ENCODE measurements at places on chromosomes 7 and 10.

GRCh38 chr7:128000854-128001265 lies 30.4 kb downstream of the LRRC4 start:
- DNase-seq = no peak

DNA sequence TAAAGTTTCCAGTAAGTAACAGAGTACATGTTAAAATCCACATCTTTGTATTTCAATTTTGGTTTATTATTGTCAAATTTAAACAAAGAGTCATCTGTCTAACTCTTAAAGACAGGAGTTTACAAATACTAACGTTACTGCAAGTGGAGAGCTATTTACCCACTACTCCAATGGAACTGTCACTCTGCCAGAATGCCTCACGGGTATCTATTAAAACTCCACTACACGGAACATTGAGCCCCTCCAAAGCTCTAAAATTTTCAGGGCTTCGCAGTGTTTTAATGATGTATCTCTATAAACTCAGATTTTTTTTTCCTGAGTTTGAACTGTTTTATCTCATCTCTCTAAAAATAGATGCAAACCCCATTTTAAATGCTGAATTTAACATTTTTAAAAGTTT lies 388.7 kb upstream of the SEMA3A start:
- no peak for DNase-seq

DNA sequence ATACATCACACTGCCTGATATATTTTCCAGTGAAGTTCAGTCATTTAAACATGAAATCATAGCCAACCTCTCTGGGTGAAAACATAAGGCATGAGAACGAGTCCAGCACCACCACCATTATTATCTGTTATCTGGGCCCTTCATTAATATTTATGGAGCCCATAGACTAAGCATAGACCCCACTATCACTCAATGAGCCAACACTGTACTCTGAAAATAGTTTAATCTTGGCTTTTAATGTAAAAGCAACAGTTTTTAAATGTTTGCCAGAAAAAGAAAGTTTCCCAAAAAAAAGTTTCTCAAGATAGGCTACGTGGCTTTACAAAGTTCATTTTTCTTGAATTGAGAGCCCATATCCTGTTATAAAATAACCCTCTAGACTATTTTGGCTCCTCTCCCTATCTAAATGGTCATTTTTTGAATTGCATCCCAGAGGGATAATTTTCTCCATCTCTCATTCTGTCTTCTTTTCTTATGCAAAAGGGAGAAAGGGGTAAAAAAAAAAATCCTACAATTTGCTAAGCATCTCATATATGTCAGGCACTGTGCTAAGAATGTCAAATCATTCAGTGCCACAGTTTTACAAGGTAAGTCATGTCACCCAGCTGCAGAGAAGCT lies 66.1 kb downstream of the FZD1 start:
- no peak for DNase-seq

GRCh38 chr7:50661345-50662040 lies 96.3 kb upstream of the DDC start:
- DNase-seq = no peak

GRCh38 chr10:78065611-78066010 lies 31.9 kb downstream of the RPS24 start:
- no peak for DNase-seq

GRCh38 chr7:11128498-11128897 lies 154.8 kb downstream of the PHF14 start:
- DNase-seq = no peak

DNA sequence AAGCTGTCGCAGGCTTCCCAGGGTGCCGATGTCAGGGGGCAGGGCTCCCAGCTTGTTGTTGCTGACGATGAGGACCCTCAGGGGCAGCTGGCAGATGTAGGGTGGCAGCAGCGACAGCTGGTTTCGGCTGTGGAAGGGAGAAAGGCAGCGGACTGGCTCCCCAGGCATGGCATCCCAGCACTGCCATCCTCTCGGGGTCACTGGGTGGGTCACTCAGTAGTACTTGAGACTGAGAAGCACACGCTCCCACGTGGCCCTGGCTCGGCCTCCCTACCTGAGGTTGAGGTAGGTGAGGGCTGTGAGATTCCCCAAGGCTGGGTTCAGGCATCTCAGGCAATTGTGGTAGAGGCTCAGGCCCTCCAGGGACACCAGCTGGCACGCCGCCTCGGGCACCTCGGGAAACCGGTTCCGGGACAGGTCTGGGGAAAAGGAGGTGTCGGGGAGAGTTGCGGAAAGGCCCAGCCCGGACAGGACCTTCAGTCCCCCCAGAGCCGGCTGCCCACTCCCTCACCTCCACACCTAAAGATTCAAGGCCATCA lies 3.8 kb downstream of the LRCH4 start:
- DNase-seq = no peak

DNA sequence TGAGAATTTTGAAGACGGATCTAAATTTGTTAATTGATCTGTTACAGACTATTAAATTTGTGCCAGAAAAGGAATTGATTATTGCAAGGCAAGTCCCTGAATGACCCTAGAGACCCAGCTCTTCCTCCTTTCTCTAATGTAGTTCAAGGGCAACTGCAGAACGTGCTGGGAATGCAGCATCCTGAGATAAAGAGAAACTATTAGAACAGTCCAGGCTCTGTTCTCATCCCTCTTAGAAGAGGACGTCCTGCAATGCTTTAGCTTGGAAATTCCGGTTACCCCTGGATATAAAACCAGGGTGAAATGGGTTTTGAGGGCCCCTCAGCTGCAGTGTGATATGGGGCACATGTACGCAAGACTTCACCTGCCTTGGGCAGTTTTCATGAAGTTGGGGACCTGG lies 67.3 kb downstream of the PTN start:
- DNase-seq = no peak

DNA sequence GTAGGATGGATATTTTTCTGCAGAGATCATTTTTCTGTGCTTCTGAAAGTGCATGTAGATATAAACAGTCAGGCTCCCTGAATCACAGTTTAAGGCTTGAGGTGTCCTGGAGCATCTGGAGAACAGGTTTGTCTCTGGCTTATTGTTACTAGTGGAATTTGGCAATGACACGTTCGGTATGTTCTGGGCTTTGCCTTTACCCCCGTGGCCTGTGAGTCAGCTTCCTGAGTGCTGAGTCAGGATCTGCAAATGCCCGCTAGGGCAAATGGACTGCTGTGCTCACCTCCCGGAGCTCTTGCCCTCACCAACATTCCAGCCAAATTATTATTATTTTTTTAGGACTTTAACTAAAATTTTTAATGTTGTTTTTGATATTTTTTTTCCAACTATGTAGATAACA lies 192.5 kb upstream of the PRSS1 start:
- peak; percentile 26 for DNase-seq

DNA sequence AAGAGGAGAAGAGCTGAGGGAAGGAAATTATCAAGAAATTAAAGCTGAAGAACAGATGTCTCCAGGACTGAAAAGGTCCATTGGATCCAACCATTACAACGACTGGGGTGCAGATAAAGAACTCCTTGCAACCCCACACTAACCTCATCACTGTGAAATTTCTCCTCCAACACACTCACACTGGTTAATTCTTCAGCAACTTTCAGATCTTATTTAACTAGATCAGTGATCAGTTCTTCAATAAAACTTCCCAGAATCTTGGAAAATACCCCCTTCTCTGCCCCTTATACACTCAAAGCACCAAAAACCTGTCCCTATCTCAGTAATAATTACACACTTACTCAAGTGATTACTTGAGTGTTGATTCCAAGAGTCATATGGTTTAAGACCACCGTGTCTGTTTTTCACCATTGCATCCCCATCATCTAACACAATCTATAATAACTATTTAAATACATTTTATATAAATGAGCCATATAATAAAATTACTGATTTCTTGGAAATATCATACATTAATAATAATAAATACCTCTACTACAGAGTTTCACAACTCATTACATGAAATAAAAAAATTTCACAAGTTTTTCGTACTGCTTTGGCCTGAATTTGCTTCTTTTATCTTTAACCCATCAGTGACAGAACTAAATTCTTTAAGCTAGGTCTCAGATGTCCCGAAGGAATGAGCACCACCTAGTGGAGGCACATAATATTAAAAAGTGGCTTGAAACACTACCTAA lies 123.7 kb downstream of the MPP7 start:
- DNase-seq = peak; percentile 87

DNA sequence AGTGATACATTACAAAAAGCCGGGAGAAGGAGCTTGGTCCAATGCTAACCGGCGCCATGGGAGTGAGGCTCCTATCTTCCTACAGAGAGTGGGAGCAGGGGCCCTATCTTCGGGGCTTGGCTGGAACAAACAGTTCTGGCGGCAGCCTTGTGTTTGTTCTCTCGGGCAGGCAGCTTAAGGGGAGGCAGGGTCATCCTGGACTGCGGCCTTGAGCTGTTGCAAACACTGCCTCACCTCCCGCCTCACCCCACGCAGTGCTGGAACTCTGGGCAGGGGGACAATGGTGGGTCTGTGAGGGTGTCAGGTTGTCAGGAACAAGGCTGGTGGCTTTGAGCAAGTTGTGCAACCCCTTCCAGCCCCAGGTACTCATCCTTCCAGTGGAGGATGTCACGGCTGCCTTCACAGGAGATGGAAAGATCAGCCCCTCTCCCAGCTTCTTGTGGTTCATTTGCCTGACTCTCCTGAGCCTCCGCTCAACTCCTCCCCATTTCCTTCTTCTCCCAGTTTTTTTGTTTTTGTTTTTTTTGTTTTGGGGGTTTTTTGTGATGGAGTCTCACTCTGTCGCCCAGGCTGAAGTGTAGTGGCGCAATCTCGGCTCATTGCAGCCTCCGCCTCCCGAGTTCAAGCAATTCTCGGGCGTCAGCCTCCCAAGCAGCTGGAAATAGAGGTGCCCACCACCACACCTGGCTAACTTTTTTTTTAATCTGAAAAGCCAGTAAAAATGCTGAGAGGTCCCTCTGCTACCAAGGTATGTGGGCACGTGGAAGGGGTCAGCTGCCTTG lies 57.4 kb downstream of the SPOCK2 start:
- DNase-seq = no peak

DNA sequence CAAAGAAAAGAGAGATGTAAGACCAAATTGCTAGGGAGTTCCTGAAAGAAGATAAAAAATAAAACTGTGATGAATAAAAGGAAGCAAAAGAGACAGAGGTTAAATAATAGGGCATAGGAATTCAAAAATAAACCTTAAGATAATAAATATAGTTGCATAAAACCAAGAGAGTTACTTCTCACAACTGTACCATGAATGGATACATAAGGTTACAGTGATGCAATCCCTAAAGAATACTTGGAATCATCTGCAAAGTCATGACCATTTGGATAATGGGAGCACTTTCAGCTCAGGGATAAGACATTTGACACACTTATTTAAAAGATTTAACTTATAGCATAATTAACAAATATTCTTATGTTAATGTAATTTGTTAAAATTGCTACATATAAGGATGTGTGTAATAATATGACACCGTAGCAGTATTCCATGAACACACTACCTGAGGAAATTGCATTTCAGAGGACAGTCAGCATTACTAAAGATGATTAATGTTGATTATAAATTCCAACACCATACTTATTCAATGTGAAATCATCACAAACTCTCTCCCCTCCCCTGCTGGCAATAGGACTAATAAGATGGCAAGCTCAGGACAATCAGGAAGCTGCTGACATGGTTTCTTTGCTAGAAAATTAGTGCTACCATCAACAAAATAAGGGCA lies 202.1 kb upstream of the AKR1E2 start:
- no peak for DNase-seq

- no peak for DNase-seq
Observed at GRCh38 chr10:48838834-48839233, 100.8 kb downstream of the LRRC18 start.

GRCh38 chr7:73981933-73982332 lies 46.0 kb upstream of the ELN start:
- no peak for DNase-seq

- DNase-seq = no peak
Observed at GRCh38 chr7:91957823-91958222, 17.2 kb downstream of the AKAP9 start.

DNA sequence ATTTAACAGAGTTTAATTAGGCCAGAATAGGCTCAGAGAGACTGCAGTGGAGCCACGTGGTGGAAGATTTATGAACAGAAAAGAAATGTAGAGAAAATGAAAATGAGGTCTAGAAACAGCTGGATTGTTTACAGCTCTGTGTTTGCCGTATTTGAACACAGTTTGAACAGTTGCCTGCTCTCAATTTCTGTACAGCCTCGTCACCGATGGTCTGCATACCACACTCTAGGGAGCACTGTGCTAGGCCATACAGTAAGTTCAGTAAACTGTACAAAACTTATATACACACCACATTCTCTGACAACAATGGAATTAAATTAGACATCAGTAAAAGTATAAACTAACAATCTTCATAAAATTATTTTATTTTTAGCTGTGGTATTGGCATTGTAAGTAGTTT lies 11.1 kb upstream of the CYP2E1 start:
- no peak for DNase-seq

GRCh38 chr10:133072196-133072595 lies 15.5 kb upstream of the ADGRA1 start:
- DNase-seq = no peak

DNA sequence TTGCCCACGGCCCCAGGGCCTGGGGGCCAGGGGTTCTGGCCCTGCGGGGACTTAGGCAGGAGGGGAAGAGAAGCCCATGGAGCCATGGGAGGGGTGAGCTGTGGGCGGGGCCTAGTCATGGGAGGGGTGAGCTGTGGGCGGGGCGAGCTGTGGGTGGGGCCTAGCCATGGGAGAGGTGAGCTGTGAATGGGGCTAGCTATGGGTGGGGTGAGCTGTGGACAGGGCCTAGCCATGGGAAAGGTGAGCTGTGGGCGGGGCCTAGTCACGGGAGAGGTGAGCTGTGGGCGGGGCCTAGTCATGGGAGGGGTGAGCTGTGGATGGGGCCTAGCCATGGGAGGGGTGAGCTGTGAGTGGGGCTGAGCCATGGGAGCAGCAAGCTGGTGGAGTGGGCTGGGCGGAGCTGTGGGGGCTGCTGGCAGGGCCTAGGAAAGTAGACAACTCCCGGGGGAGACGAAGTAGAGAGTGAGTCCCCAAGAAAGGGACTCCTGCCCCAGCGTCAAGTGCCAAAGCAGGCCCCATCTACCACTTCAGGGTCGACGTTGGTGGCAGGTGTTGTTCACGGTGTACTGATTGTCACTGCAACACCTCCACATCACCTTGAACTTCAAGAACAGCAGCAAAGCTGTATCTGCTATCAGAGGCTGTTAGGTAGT lies 19.2 kb upstream of the TTYH3 start:
- no peak for DNase-seq

DNA sequence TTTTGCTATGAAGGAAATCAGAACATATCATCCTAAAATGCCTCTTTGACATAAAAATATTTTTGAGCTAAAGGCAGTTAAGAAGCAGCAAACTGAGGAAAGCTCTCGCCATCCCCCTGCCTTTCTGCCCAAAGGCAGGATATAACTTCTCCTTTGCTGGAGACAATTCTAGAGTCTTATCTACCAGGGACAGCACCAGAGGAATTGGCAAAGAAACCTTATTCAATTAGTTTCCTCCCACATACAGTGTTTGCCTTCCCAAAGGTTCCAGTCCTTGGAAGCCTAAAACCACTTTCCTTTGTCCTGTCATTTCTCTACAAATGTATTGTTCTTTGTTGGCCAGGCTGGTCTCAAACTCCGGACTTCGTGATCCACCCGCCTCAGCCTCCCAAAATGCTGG lies 33.7 kb downstream of the MASTL start:
- peak; percentile 29 for DNase-seq
